ENCODE measurements at places on chromosomes 3 and 15. TPM values are rescaled to one million over a fixed set of nuclear protein-coding genes. Genes with fewer than 3 reads are reported as not detected.

DNA sequence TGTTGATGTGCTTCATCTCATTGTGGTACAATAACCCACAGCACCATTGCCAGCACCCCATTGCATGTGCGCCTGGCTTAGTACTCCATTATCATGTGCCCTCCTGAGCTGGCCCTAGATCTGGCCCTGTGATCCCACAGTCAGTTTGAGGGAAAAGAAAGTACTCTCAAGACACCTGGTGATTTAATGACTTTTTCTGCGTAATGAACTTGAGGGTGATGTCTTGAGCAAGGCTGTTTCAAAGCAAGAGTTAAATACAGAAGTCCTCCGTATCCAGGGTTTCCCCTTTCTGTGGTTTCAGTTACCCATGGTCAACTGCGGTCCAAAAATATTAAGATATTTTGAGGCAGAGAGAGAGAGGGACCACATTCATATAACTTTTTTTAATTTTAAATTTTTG, 16.3 kb downstream of the C3orf20 start:
- DNase-seq, result no peak

Gene STRA6
- 17.7 TPM for total RNA-seq

DNA sequence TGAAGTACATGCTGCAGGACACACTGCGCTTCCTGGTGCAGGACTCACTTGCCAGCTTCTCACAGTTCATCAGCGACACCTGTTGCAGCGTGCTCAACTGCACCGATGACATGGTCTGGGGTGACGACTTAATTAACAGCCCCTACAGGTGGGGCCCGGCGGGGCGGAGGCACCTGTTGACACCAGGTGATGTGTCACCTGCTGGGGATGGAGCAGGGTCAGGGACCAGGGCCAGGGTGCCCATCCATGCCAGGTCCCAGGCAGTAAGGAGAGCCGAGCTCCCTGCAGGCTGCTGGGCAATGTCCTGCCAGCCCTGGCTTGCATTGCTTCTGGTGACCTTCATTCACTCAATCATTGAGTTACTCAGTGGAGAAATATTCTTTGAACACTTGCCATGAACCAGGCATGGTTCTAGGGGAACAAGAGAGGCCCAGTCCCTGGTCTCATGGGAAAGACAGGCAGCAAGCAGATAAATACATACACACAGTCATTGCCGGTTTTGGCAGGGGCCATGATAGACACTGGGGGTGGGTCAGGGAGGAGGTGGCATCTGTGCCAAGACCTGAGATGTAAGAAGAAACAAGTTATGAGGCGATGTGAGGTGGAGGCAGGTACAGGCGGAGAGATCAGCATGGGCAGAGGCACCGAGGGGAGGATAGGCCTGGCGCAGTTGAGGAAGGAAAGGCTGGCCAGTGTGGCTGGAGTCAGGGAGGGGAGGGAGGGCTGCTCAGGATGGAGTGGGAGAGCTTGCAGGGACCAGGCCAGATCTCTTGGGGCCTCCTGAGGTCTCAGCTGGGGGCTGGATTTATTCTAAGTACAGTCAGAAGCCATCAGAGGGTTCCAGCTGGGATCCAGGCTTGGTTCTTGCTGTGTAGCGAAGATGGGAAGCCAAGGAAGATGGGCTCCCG, 30.8 kb downstream of the DNAH1 start:
- no peak for DNase-seq

- DNase-seq, result no peak
Measured at GRCh38 chr15:78564743-78565096, 600 bp upstream of the CHRNA5 start.
